ENCODE measurements at places on chromosomes 11 and 22. TPM values are rescaled to one million over a fixed set of nuclear protein-coding genes. Genes with fewer than 3 reads are reported as not detected.

Gene CALCA
- polyA plus RNA-seq: not detected

Gene IGSF22
- 0.24 TPM for polyA plus RNA-seq

Gene CHRNA10
- 0.54 TPM for polyA plus RNA-seq

Gene HMOX1
- 243 TPM for polyA plus RNA-seq

Gene BTG4
- polyA plus RNA-seq: not detected

Gene ANO1
- 2.1 TPM for polyA plus RNA-seq

Gene DBX1
- polyA plus RNA-seq: not detected

Gene TRIM29
- polyA plus RNA-seq: 1.0 TPM

Gene RHBDD3
- 4.2 TPM for polyA plus RNA-seq

DNA sequence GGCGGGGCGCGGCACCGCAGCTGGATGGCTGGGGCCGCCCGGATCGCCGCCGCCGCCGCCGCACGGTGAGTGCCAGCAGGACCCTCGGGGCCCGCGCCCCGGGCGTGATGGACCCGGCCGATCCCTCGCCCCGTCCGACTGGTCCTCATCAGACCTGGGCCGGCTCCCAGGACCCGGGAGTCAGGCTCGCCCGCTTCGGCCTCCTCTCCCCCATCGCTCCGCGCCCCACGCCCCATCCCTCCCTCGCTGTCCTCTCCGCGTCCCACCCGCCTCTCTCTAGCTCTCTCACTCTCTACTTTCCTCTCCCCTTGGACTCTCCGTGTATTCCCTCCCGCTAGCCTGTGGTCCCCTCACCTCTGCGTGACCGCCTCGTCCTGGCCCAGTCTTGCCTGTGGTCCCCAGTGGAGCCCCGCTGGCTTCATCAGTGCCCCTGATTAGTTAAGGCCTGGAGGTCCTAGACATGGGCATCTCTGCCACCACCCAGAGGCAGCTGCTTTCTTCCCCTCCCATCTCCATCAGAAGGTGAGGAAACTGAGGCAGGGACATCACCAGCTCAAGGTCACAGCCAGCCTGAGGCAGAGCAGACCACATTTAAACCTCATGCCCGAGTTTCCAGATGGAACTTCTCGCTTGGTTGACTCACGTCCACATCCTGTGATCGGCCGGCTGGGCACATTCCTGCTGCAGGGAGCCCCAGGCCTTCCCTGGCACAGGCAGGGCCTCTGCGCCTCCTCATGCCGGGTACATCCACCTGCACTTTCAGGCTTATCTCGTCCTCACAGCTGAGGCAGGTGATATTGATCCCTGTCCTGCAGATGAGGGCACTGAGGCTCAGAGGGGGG, 429 bp downstream of the SLC39A13 start:
- DNase-seq: peak; percentile 56

DNA sequence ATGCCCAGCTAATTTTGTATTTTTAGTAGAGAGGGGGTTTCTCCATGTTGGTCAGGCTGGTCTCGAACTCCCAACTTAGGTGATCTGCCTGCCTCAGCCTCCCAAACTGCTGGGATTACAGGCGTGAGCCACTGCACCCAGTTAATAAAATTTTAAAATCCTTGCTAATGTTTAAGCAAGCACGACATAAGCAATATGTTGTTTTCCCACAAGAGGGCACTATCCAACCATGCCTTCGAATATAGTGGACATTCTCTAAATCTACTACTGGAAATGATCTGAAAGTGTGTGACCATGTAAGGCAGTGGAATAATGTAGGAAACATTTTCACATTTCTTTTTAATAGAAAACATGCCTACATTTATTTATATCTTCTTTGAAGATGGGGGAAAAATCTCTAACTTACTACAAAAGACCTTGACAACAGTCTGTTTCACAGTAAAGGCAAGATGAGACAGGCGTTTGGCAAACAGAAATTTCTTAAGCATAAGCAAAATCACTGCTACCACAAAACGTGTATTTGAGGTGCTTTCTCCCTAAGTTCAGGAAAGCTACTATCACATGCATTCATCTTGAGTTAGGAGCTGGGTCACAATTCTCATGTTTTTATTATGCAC, 38.2 kb downstream of the PITPNB start:
- DNase-seq: no peak

- DNase-seq: no peak
Observed at GRCh38 chr22:25747245-25747944, 5.4 kb downstream of the MYO18B start.

DNA sequence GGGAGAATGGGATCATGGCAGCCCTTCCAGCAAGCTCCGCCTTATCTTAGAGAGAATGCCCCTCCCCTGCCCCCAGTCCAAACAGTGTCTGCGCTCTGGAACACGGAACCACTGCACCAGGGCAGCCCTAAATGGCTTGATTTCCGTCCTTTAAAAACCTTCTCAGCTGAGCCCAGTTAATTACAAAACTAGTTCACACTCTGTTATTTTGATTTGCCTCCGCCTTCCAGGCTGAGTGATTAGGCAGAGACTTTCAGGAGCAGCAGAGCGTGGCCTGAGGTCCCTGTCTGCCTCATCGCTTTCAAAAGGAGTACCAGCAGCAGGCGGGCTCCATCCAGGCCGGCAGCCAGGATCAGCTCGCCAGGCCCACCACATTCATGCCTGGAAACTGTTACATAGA, 313.0 kb downstream of the BRD1 start:
- DNase-seq: no peak

DNA sequence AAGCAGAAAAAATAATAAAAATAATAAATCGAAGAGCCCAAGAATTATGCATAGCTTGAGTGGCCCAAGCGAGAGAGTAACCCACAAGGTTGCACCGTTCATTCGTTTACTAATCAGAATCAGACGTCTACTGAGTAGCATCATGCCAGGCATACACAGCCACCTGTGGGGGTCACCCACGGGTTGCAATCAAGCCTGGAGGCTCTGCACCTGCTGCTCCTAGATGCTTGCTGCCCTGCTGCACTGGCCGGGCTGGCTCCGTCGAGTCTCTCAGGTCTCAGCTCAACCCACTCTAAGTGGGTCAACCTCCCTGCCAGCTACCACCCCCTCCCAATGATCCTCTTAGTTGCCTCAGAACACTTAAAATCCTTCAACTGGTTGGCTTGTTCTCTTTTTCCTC, 2.0 kb upstream of the TESMIN start:
- no peak for DNase-seq

GRCh38 chr11:106281455-106282173, 204.2 kb downstream of the AASDHPPT start:
- DNase-seq: no peak

- no peak for DNase-seq
Observed at GRCh38 chr11:124465368-124465767, 19.9 kb upstream of the OR8B8 start.

GRCh38 chr11:69481393-69481844, at the start of gene LINC01488:
TSS of gene LINC01488 (plus strand) at chr11:69481663.
- no peak for DNase-seq

DNA sequence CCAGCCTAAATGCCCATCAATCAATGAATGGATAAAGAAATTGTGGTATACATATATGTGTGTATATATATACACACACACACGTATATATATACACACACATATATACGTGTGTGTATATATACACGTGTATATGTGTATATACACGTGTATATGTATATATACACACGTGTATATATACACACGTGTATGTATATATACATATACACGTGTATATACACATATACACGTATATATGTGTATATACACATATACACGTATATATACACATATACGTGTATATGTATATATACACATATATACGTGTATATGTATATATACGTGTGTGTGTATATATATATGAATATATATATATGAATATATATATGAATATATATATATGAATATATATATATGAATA, 54.1 kb downstream of the C2CD3 start:
- DNase-seq: no peak

GRCh38 chr11:63837027-63837688, 1.8 kb upstream of the MARK2 start:
- peak; percentile 87 for DNase-seq

DNA sequence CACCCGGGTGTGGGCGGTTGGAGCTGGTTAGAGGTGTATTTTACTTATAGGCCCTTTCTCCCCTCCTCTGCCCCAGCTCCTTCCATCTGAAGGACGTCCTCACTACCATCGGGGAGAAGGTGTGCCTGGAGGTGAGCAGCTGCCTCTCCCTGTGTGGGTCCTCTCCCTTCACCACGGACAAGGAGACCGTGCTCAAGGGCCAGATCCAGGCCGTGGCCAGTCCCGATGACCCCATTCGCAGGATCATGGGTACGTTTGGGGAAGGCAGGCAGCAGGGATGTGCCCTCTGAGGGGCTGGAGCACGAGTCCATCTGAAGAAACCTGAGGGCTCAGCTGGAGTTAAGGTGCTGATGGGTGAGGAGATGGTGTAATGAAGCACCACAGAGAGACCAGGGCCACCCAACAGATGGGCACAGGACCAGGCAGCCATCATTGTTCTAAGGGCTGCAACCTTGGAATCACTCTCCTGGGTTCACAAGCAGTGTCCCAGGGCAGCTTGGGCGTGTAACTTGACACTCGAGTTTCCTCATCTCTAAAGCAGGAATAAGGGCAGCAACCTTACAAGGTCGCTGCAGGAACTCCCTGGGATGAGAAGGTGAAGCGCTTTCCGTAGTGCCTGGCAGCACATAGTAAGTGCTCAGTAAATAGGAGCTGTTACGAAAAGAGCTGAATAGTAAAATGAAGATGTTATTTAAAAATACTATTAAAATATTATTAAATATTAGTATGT, 29.4 kb downstream of the TCP11L1 start:
- no peak for DNase-seq

DNA sequence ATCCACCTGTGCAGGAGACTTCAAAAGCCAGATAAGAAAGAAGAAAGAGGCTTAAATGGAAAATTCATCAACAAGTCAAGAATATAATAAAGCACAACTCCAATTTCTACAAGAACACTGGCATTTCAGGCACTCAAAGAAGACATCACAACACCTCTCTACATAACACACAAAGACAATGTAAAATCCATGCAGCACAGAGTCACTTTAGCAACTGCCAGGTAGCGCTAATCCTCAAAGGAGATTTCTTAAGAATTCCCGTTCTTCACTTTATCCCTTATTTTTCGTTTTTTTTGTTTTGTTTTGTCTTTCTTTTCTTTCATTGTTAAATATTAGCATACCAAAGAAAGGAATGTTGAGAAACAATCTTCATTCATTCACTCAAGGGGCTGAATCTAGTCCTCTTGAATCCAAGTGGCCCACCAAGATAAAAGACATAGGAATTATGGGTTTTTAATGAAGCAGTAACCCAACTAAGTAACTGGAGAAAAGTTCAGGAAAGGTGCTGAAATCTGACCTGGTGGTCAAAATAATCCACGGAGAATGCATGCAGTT, 95.0 kb downstream of the CADM1 start:
- no peak for DNase-seq

DNA sequence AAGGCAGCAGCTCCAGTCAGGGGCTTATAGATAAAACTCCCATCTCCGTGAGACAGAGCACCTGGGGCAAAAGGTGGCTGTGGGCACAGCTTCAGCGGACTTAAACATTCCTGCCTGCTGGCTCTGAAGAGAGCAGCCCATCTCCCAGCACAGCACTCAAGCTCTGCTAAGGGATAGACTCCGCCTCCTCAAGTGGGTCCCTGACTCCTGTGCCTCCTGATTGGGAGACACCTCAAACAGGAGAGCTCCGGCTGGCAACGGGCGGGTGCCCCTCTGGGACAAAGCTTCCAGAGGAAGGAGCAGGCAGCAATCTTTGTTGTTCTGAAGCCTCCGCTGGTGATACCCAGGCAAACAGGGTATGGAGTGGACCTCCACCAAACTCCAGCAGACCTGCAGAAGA, 279.4 kb downstream of the LARGE1 start:
- no peak for DNase-seq

GRCh38 chr11:59708537-59708936, 5.1 kb downstream of the OR10V1 start:
- DNase-seq: no peak

DNA sequence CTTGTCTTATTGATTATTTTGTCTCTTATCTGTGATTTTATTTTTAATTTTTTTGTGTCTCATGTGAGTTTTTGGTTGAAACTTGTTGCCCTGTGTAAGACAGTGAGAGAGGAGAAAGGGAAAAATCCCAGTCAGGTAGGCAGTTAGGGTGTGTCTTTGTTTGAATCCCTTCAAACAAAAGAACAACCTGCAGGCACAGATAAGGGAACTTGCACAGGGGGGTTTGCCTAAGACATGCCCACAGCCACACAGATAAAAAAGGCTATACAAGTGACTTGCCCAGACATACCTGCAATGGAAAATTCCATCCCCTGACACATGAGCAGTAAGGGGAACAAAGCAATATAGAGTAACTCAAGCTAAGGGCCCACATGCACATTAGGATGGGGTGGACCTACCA, 127.8 kb upstream of the PLET1 start:
- DNase-seq: no peak

- DNase-seq: no peak
Observed at GRCh38 chr11:32838505-32839274, 9.0 kb downstream of the PRRG4 start.

- DNase-seq: no peak
Observed at GRCh38 chr22:42760806-42761565, 40.3 kb upstream of the A4GALT start.

DNA sequence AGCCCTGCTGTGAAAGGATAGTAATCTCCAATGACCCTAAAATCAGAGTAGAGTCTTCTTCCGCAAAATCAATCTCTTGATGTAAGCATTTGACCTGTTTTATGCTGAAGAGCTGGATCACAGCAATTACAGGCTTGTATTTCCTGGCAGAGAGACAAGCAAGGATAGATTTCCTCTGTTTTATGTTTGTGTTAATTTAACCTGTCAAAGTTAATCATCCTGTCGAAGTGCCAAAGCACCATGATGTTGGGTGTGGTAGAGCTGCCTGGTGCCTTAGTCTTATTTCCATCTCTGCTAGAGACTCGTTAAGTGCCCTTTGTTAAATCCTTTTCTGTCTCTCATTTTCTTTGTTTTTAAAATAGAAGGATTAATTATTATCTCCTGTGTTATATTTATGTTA, 248.1 kb downstream of the CNTN5 start:
- DNase-seq: no peak

GRCh38 chr11:118274186-118274585, 10.1 kb upstream of the MPZL2 start:
- DNase-seq: no peak

All from ovary (tissue), 10 donors.